ENCODE measurements at places on chromosomes 3 and 15.

DNA sequence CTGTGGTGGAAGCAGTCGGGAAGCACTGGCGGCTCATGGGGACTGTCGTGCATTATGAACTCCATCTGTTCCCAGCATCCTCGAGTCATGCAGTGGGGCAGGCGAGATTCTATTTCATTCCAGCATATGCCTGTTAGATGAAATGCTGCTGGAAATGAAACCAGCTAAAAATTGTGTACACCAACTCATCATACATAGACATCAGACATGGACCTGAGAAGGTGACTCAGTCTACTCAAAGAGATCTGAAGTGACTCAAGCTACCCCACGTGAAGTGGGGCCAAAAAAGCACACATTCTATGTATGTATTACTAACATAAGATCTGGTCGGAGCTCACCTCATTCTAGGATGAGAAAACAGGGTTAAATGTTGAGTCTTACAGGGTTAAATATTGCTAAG, 47.5 kb upstream of the FAM98B start:
- DNase-seq: no peak

- no peak for DNase-seq
Measured at GRCh38 chr3:113623324-113623723, 73.1 kb downstream of the USF3 start.

- peak; percentile 67 for DNase-seq
Measured at GRCh38 chr3:106183762-106184391, 315.1 kb upstream of the CBLB start.

DNA sequence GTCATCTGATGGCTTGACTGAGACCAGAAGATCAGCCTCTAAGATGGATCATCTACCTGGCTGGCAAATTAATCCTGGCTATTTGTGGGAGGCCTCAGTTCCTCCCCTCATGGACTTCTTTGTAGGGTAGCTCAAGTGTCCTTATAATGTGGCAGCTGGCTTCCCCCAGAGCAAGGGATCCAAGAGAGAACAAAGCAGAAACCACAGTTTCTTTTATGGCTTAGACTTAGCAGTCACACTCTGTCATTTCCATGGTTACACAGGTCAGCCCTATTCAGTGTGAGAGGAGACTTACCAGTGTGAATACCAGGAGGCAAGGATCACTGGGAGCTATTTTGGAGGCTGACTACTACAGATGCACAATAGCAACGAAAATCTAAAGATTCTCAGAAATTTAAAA, 15.3 kb upstream of the ARL14 start:
- no peak for DNase-seq
